ENCODE measurements at places on chromosomes 1 and 21.

- DNase-seq: no peak
These were observed 17.4 kb upstream of the FASLG start for GRCh38 chr1:172641492-172641891.

GRCh38 chr1:227903614-227904501 lies 43.9 kb downstream of the WNT9A start:
- DNase-seq: no peak

- no peak for DNase-seq
These were observed 297.9 kb downstream of the GRIK1 start for GRCh38 chr21:29641635-29642550.

GRCh38 chr1:1441002-1441888 lies 5.8 kb downstream of the VWA1 start:
- DNase-seq: no peak

DNA sequence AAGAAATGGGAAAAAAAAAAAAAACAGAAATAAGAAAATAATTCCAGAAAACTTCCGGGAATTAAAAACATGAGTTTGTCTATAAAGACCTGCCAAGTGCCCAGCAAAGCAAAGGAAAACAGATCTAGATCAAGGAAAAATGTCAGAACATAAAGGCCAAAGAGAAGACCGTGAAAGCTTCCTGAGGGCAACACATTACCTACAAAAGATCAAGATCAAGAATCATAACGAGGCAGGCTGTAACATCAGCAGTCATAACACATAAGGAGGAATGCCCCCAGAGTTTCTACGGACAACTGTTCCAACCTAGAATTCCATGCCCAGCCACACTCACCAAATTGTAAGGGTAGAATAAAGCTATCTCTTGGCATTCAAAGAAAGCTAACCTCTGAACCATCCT lies 3.8 kb downstream of the CCSAP start:
- no peak for DNase-seq

DNA sequence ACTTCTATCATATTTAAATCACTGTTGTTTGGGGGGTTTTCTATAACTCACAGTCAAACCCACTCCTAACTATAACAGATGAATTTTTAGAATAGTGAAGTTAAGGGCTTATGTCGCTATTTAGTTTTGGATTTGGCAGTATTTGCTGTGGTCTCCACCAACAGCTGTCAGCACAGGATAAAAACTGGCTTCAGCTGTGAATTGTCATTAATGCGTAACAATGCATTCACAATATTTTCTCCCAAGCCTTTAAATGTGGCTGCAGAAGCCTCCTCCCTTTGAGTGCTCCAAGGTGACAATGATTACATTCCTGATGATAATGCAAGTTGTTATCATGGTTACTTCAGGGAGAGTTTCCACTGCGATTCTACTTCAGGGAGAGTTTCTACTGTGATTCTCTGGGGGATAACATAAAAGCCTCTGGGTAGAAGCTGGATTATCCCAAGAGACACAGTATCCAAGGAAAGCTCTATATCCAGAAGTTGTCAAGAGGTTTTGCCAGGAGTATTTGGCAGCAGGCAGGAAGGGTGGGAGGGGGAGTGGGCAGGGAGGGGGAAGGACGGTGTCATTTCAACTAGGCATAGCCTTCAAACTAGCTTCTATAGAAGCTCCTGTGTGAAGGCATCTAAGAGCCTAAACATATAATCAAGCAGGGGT lies 14.9 kb upstream of the SMIM12 start:
- no peak for DNase-seq

DNA sequence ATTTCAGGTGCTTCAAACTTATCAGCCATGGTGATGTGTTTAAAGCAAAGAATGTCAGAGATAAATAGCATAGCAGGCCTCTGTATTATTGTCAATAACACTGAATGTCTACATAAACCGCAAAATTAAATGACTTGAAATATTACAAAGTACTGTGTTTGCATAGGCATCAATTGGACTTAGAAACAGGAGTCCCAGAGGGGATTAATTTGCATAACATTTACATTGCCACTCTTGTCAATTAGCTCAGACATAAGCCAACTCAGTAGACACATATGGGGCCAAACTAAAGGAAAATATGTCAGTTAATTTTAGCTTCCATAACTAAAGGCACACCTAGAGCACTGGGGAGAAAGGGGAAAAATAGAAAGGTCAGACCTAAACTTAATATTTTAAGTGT lies 814.5 kb upstream of the NEGR1 start:
- no peak for DNase-seq

- no peak for DNase-seq
These were observed 237.4 kb downstream of the LMX1A start for GRCh38 chr1:165119086-165119485.

GRCh38 chr1:77290576-77290975 lies 8.8 kb downstream of the AK5 start:
- no peak for DNase-seq

DNA sequence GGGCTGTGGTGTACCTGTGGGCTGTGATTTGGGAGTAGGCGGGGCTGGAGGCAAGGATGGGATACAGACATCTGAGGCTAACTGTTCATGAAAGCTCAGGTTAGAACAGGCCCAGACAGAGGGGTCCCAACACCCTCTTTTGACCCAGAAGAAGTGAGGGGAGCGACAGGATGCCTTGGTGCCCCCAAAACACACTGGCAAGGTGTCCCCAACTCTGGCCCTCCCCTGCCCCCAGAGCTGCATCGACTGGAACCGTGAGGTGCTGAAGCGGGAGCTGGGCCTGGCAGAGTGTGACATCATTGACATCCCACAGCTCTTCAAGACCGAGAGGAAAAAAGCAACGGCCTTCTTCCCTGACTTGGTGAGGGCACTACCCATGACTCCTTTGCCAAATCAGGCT lies 27.6 kb upstream of the PADI4 start:
- DNase-seq: no peak

DNA sequence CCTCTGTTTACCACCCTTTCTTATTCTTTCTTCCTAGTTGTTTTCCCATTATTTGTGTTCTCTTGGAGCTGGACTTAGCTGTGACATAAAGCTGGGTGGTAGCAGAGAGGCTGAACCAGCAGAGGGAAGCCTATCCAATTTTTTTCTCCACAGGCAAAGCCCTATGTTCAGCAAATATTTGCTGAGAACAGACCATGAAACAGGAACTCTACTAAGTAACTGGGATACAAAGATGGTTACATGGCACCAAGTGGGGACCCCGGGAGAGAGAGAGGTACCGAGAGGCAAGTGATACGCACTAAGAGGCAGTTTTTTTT lies 6.6 kb downstream of the CFAP141 start:
- no peak for DNase-seq

- no peak for DNase-seq
These were observed 26.8 kb upstream of the TARBP1 start for GRCh38 chr1:234505769-234506102.

DNA sequence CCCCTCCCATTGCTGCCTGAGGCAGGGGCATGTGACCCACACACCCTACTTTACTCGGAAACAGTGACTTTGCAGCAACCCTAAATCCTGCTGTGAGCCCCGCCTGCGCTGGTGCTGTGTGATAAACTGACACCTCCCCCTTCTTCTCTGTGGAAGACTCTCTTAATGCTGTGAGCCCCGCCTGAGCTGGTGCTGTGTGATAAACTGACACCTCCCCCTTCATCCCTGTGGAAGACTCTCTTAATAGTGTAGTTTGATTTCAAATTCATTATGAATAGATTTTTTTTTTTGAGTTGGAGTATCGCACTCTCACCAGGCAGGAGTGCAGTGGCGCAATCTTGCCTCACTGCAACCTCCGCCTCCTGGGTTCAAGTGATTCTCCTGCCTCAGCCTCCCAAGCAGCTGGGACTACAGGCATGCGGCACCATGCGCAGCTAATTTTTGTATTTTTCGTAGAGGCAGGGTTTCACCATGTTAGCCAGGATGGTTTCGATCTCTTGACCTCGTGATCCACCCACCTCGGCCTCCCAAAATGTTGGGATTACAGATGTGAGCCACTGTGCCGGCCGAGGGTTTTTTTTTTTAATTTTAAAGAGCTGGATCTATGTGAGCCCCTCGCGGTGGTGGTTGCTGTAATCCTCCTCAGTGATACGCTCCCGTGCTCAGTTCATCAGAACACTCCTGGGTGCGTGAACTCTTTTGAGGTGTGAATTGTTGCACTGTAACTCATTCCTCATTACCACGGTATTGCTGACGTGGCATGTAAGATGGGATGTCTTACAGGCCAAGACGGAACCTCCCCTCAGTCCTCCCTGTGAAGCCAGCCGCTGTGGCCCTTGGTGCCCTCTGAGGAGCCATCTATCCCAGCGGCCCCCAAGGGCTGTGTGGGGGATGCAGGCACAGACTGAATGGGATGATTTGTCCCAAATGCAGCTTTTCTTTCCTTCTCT lies 60.3 kb downstream of the GALNT2 start:
- DNase-seq: no peak

DNA sequence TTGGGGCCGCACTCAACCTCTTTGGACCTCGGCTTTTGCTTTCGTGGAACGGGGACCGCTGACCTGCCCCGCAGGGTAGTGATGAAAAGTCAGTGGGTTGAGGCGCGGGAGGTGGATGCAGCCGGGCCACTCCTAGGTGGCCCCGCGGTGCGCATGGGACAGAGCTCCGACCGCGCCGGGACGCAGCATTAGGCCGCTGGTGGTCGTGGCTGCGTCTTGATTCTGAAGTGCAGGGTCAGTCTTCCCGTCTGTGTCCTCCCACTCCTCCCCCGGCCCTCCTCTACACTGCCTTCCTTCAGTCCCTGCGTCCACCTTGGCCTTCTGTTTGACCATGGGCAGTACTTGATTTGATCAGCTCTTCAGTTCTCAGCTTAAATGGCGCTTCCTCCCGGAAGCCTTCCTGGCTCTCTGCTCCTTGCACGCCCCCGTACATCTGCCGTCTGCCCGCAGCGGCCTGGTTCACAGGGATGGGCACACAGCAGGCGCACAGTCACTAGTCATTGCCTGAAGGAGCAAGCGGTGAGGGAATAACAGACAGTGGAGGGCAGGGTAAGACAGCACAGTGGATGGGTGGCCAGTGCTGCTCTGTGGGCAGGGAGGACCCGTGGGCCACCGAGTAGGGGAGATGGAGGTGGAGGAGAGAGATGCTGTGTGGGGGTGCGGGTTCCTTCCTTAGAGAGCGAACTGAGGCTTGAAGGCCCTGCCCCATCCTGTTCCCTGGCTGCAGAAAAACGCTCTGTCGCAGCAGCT lies 633 bp downstream of the THEMIS2 start:
- DNase-seq: no peak

- DNase-seq: no peak
These were observed 1.8 kb upstream of the SLC19A2 start for GRCh38 chr1:169487561-169487960.

DNA sequence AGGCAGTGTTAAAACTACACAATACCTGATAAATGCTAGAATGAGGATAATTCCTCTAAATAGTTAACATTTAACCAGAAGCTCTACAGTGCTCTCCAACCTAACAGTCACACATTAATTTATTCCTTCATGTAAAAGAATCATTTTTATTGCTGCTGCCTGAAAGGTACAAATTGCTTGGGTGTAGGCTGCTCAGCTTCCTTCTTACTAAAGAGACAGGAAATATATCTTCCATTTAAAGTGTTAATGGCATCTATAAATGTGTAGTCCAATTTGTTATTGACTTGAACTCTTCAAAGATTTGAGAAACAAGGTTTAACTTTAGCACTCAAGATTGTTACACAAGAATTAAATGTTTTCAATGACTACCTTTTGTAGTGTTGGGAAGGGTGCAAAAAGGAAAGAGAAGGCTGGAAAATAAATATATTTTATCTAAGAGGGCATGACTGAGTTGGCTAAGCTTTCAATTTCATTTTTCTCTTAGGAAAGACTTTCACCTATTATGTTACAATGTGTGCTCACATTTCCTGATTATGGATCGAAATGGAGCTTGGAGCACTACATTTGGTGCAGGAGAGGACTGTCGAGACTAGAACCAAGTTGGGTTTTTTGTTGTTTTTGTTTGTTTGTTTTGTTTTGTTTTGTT lies 105.5 kb upstream of the CACYBP start:
- DNase-seq: no peak

DNA sequence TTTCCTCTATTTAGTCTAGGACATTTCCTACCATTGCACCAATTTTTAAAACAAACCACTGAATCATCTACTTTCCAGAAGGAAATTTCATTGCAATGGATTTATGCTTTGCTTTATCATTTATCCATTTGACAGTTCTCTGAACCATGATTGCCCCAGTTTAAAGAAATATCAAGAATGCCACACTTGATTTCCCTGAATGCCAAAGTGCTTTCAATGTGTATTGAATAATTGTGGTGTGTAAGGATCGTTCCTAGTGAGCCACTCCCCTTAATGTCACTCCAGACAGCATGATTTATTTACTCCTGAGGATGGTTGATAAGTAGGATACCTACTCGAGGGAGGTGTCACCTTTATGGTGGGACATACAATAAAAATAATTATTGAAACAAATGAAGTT lies 169.6 kb downstream of the RYR2 start:
- DNase-seq: no peak

DNA sequence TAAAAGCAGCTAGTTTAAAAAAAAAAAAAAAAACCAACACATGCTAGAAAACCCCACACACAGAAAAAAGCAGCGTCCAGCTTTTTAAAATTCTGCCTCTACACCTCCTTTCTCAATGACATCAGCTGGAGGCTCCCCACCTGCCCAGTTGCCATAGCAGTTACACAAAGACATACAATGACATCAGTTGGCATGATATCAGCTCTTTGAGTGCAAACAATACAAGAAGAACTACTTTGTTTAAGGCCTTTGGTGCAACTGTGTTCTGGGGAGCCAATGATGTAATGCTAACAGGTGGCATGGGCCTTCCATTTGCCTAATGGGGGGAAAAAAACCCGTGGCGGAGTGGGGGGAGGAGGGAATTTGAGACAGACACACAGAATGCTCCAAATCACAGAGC lies 32.9 kb downstream of the DUSP10 start:
- peak; percentile 60 for DNase-seq

GRCh38 chr1:95154096-95154495 lies 36.9 kb downstream of the TLCD4 start:
- no peak for DNase-seq

DNA sequence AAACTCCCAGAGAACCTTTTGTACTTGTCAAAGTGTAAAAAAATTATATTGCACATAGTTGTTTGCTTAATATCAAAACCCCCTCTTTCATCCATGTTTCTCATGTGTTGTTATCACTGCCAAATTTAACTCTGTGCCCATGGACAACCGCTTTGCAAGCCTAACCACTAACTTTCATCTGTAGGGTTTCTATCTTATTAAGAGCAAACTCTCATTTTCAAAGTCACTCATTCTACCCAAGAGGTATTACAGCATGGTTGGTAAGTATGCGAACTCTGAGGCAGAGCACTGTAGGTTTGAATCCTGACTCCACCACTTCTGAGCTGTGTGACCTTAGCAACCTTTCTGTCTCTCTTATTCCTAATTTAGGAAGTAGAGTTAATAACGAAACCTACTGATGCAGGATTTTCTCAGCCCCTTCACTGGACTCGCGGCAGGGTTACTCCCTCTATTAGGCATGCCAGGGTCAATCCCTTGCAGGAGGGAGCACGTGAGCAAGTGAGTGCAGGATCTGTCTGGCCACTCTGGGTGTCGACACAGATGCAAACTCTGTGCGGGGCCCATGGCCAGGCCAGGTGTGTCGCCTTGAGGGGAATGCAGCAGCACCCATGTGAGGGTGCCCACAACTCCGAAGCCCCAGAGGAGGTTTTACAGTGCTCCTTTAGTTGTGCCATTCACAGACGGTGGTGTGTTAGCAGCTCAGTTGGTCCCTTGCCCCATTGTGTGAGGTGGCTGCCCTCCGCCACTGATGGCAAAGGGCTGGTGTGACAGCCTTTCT lies 361.5 kb upstream of the ADGRL2 start:
- no peak for DNase-seq

GRCh38 chr1:103211073-103211472 lies 102.8 kb upstream of the COL11A1 start:
- no peak for DNase-seq
